ENCODE measurements at places on chromosomes 4 and X.
A peak's percentile ranks its signal among the peaks of the same experiment; 100 is the strongest.

GRCh38 chrX:107716816-107717700, 58.5 kb downstream of the TSC22D3 start:
- DNase-seq: peak; percentile 86

DNA sequence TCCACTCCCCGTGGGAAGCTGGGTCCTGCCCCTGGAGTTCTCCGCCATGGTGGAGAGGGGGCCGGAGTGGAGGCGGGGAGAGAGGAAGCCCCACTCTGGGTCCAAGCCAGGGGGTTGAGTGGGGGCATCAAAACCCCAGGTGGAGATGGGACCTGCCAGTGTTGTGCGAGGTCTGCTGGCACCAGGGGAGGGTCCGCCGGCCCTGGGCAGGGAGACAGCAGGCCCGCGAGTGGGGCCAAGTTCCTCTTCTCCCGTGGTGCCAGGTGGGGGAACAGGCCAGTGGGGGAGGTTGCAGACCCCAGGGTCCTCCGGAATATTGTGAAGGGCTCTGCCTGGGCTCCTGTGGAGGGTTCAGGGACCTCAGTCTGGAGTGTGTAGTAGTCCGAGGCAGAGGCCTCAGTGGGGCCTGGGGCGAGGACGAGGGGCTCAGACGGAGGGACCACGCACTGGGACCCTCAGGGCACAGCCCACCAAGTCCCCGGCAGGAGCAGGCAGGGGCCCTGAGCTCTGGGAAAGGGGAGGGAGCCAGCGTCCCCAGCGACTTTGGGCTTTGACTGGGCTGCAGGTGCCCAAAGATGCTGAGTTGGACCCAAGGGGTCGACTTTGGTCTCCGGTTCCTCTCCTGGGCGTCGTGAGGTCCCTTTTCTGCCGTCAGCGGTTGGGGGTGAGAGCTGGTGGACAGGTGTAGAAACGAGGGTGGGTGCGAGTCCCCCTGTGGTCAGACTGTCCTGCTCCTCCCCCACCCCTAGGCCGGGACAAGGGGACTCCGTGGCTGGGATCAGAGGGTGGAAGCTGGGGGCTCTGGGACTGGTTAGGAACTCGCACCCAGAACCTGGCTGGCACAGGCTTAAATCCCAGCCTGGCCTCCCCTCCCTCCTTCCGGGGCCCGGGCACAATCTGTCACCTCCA, 43.8 kb upstream of the NKX1-1 start:
- DNase-seq: no peak

DNA sequence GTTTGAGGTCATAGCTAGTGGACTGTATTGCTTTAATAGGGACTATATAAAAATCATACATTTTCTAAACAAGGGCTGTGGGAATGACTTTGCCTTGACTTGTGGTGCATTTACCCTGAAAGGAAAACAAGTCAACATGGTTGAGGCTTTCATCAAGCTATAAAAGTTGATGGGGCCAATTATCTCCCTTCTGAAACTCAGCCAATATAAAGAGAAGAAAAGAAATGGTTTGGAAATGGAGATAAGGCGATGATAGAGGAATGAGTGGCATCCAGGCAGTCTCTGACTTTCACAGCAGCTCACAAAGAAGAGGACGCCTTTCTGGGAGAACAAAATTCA, 118.7 kb downstream of the SMARCA1 start:
- DNase-seq: no peak

- no peak for DNase-seq
Measured at GRCh38 chr4:52659722-52660261, 691 bp upstream of the USP46 start.

GRCh38 chr4:7772711-7773385, 166.8 kb downstream of the AFAP1 start:
- DNase-seq: no peak

DNA sequence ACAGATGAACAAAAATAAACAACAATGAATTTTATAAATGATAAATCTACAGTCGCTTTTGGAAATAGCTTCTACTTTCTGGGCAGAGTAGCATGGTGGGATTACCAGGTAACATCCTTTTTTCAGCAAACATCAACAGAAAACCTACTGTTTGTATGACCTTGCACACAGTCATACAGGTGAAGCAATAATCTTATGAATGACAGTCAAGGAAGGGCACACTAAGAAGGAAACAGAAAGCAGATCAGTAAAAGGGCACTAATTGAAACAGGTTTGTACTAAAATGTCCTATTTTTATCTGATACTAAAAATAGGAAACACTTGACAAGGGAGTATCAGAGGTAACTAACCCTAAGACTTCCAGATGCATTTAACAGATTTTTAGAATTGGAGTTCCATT, 108.9 kb downstream of the DLG3 start:
- DNase-seq: no peak

GRCh38 chr4:101556842-101557241, 209.5 kb upstream of the PPP3CA start:
- DNase-seq: no peak

DNA sequence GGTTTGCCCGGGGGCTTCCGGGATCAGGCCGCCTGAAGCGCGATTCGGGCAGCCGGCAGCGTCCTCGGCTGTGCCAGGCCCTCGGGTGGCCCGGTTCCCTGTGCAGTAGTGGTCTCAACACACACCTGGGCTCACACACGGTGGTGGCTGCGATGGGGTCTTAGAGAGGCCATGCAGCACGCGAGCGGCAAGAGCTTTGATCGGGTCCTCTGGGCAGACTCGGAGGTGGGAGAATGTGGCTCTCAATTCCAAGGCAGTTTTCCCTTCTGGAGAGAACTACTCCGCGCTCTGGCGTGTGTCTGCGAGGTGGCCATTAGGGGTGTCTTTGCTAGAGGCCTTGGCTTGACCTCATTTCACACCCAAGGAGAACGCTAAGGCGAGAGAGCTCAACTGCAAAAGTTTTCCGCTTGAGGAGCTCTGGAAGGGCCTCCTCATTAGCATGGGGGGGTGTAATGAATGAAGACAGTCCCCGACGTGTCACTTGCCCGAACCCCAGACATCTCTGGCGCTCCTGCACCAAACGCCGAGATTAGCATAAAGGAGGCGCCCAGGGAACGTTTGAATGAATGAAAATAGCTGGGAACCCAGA, 771 bp upstream of the RBPJ start:
- peak; percentile 85 for DNase-seq

DNA sequence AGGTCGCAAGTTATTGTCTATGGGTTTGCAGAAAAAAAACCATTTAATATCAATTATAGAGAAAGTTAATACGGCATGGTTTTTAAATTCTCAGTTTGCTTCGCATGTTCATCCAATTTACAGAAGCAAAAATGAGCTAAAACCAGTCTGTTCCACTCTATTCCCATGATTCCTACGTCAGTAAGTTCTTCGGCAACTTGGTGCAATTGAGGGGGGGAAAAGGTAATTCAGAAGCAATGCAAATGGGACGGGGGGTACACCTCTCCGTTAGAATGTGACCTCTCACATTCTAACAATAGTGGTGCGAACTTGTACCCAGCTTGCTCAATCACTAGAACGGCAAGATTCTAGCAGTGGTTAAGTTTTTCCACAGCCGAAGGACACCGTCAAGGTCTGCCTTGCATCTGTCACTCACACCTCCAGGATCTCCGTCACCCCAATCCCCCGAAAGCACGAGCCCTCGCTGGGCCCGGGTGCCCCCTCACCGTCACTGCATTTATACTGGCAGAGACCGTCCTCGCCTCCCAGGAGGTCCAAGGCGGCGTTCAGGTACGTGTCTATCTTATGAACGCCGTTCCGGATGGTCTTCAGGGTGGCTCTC, 653 bp downstream of the PLA2G12A start:
- no peak for DNase-seq

DNA sequence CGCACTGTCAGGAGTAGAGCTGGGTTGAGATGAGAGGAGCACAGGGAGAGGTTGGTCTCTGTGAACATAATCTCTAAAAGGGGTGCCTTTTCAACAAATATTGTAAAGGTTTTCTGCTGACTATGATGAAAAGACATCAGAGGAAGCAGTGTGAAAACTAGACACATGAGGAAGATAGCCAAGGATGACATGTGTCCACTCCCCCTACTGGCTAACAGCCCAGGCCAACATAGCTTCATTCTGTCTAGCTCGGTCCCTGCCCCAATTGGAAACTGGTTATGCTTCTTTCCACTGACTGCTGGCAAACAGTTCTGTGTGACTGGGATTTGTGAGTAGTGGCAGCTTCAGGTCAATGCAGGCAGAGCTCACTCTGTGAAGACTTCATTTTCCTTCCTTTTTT, 115.4 kb upstream of the ESX1 start:
- DNase-seq: no peak

DNA sequence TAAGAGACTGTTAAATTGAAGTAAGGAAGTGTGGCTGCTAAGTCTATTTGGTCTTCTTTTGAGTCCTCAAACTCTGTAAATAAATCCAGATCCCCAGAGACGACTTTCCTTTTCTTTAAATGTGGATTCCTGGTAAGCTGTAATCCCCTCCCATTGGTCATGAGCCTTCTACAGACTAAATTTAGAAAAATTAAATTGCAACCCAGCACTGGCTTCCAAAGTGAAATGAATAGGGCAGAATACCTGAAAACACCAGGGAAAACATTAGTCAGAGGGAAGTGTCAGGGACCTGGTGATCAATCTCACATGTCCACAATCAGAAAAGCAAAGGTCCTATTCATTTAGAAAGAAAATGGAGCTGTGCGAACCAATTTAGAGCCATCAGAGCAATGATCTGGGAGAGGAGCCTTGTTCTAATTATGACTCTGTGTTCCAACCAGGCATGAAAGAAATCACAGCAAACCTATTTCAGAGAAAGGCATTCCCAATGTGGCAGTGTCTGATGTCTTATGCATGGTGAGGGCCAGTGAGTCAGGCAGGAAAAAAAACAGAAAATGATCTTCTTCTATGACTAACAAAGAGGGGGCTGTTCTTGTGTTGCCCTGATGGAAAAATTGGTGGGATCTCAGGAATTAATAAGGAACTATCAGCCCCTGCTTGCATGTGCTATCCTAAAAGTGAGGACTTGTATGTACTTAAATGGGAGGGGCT, 19.8 kb upstream of the CCDC149 start:
- DNase-seq: no peak

DNA sequence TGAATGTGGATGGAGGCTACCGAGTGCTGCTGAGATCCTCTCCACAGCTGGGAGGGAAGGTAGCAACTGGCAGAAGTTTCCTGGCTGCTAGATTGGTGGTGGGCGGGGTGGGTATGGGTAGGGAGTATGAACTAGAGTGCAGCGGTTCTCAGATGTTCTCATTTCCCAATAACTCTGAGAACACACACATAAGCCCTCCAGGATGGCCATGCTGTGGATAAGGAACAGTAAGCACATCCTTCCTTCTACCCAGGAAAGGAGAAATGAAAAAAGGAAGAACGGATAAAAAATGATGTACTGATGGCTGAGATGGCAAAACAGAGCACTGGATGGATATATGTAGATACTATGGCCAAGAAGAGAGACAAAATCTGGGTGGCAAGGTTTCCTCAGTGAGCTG, 116.0 kb downstream of the ZNF827 start:
- no peak for DNase-seq

Data from stimulated activated naive CD4-positive, alpha-beta T cell (primary cell).